Right lobe of liver (tissue), 6 donors: ENCODE measurements at places on chromosomes 2 and 18. TPM values are rescaled to one million over a fixed set of nuclear protein-coding genes. Genes with fewer than 3 reads are reported as not detected.

The SERPINB10 gene
- total RNA-seq, result not detected

The RAB31 gene
- 14.3 TPM for total RNA-seq

DNA sequence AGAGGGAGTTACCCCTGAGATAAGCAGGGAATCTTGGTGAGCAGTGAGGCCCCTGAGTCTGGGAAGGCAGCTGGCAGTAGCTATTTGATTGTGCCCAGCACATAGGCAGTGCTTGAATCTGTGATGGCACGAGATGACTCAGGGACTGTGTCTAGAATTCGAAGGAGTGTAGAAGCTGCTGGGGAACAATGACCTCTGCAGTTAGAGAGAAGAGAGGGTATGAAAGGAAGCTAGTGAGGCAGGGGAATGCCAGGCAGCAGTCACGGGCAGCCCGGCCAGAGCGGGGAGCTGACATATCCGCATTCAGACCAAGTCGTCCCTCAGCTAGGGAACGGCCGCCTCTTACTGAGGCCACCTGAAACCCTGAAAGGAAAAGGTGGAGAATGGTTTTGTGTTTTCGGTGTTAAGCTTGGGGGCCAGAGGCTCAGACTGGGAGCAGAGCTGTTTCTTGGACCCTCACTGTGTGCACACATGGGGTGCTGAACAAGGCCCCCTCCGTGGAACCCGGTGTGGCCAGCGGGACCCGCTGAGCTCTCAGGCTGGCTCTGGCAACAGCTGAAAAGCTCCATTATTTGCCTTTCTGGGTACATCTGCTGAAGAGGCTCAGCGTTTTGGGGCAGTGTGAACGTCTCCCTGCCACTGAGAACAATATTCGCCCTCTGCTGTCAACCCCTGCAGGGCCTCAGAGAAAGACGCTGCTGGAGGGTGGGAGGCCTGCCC, 32.9 kb downstream of the ARHGEF4 start:
- no peak for DNase-seq

DNA sequence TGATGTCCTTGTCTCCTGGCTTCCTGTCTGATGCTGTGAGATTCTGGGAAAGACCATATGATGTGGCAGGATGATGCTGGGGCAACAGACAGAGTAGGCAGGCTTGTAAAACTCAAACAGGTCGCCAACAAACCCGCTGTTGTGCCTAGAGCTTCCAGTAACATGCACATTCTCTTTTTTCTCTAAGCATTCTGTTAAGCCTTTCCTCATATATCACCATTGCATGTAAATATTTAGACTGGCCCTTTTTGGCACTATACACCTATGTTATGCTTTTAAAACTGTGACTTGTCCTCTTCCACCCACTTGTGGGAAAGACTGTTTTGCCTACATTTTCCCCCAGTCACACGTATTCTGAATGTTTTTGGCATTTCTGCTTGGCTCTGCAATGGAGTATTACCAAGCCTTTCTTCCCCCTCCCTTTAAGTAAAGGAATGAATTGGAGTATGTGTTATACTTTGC, 250.4 kb upstream of the TANK start:
- DNase-seq, result no peak

DNA sequence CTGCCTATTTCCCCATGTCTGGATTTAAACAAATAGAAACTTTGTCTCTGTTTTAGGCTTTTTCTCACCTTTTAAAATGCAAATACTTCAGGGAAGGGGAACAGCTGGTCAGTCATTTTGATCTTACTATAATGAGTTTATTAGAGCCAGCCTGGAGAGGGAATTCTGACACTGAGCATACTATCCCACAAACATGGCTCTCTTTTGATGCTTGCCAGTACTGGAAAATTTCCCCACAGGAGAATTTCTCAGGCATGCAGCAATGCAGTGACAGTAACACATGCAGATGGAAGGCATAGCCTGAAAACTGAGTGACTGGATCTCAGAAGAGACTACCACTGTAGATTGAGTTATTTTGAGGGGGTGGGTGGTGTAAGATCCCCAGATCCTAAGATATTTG, 974.3 kb upstream of the CELF4 start:
- DNase-seq, result no peak

- DNase-seq, result no peak
These were observed 721 bp downstream of the FHOD3 start for GRCh38 chr18:36298126-36298741.

DNA sequence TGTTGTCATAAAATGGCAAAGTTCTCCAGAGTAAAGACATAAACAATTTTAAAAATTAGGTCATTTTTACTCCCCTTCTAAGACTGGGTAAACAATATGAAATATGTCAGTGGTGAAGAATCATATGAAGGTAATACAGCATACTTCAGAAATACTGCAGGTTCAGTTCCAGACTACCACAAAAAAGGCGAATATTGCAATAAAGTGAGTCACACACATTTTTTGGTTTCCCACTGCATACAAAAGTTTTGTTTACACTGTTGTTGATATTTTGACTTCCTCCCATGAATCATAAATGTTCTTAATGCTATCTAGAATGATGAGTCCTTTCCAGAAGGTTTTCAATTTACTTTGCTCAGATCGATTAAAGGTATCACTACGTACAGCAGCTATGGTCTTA, 73.5 kb downstream of the SMC6 start:
- DNase-seq, result no peak

- no peak for DNase-seq
These were observed 122.9 kb upstream of the UNC80 start for GRCh38 chr2:209648714-209649113.
